Activated CD8-positive, alpha-beta T cell treated with anti-CD3 and anti-CD28 coated beads for 36 hours (primary cell): ENCODE measurements at places on chromosomes 3 and 15. TPM values are rescaled to one million over a fixed set of nuclear protein-coding genes. Genes with fewer than 3 reads are reported as not detected.
A peak's percentile ranks its signal among the peaks of the same experiment; 100 is the strongest.

- H3K4me1 ChIP-seq: peaks cover 15% of the 10 kb centered on the region
- H3K4me3 ChIP-seq: peak overlapping the region; percentile 98
- H3K27me3 ChIP-seq: no peaks in the 10 kb centered on the region
- peak overlapping the region; percentile 86 for H3K27ac ChIP-seq
- peaks cover 2% of the 10 kb centered on the region for H3K36me3 ChIP-seq
- DNase-seq: peak; percentile 33
These were observed 867 bp upstream of the DCAF1 start for GRCh38 chr3:51500632-51501131.

DNA sequence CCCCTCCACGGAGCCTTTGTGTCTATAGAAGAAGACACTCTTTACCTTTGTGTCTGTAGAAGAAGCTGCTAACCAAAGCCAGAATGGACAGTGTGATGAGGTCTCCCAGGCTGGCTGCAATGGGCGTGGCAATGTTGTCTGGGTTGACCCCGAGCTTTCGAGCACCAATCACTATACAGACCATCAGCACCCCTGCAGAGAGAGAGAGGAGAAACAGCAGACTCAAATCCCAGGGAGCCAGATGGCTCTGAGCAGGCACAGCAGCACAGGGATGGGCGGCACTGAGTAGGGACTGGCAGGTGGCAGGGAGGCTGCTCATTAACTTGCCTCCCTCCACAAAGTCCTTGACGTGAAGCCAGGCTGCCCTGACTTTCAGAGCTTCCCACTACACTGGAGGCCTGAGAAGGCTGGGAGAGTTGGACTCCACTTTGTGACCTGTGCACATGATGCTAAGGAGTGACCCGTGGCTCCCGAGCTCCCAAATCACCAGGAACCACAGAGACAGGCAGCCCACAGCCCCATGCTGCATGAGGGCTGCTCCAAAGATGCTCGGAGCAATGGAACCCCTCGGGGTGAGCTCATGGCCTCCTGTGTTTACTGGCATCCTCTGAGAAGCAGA is 53.9 kb downstream of the ROPN1B start:
- no peak overlapping the region for H3K27ac ChIP-seq
- H3K4me1 ChIP-seq: peaks cover 10% of the 10 kb centered on the region
- DNase-seq: no peak
- H3K27me3 ChIP-seq: no peaks in the 10 kb centered on the region
- H3K4me3 ChIP-seq: no peak overlapping the region

DNA sequence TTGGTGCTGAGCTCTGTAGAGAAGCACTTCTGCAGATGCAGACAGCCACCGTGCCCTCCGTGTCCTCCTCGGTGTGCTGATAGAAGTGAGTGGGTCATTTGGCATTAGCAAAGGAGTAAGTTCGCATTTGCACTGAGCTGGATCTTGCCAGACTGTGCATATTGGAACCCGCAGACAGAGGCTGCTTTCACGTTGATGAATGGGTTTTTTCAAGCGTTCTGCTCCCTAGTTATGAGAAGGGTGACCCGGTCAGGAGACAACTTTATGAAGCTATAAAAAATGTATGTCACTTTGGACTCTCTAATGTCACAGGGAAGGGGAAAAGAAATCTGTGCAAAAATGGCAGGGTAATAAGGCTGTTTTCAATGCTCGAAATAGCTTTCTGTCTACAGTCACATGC is 739.4 kb downstream of the MCTP2 start:
- H3K27ac ChIP-seq: no peak overlapping the region
- no peak for DNase-seq
- peaks cover 2% of the 10 kb centered on the region for H3K27me3 ChIP-seq
- H3K36me3 ChIP-seq: no peaks in the 10 kb centered on the region

DNA sequence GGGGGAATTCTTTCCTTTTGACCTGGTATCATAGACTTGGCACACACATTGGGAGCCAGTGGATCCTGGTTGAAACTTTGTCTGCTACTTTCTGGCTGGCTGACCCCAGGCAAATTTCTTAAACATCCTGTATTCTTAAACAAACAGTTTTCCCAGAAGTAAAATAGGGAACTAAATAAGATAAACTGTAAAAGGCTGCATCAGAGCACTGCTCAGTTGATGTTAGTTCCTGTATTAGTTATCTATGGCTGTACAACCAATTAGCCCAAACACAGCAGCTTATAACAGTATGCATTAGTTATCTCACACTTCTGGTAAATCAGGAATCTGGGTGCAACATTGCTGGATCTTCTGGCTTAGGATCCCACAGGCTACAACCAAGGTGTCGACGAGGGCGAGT is 73.1 kb upstream of the SLCO3A1 start:
- no peak overlapping the region for H3K27ac ChIP-seq
- H3K36me3 ChIP-seq: no peaks in the 10 kb centered on the region
- no peak overlapping the region for H3K4me3 ChIP-seq
- no peaks in the 10 kb centered on the region for H3K4me1 ChIP-seq
- H3K27me3 ChIP-seq: peaks cover 9% of the 10 kb centered on the region

Gene CADM2
- 0.38 TPM for total RNA-seq

DNA sequence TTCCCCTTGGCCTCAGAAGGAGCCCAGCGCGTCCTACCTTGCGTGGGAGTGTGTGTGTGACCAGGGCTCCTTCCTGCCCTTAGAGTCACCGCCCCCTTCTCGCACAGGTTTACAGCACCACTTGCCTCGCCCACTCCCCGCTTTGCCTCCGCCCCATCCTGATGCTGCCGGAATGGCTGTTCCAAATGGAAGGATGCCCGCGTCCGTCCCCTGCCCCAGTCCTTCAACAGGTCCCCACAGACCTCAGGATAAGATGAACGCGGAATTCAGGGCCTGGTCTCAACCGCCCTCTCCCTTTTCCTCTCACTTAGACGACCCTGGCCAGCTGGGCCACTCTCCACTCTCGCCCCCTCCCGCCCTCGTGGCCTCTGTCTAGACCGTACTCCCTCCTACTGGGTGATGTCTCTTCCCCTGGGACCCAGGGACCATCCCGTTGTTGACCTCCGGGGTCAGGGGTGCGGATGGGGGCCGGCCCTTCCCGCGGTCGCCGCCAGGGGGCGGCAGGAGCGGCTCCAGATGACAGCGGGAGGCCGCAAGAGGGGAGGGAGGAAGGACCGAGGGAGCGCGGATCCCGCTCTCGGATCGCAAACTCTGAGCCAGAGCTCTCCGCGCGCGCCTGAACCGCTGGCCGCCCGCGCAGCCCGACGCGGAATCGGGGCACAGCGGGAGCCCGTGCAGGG is at the start of gene THSD4:
Gene THSD4 (plus strand): TSS at position 585 of the 680 bp plus-strand sequence.
- peaks cover 6% of the 10 kb centered on the region for H3K4me1 ChIP-seq
- no peaks in the 10 kb centered on the region for H3K36me3 ChIP-seq
- peak; percentile 73 for DNase-seq
- peaks cover 47% of the 10 kb centered on the region for H3K27me3 ChIP-seq

DNA sequence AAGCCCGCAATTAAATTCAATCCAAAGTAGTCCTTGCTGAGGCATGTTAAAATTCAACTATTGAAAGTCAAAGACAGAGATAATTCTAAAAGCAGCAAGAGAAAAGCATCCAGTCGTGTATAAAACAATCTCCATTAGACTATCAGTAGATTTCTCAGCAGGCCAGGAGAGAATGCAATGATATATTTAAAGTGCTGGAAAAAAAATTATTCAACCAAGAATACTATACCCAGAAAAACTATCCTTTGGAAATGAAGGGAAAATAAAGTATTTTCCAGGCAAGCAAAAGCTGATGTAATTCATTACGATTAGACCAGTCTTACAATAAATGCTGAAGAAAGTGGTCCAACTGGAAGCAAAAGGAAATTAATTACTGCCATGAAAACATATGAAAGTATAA is 113.5 kb downstream of the TRIM42 start:
- H3K27ac ChIP-seq: no peak overlapping the region
- no peak for DNase-seq
- H3K4me1 ChIP-seq: no peaks in the 10 kb centered on the region
- H3K36me3 ChIP-seq: no peaks in the 10 kb centered on the region
- H3K27me3 ChIP-seq: no peaks in the 10 kb centered on the region

GRCh38 chr3:119175872-119176756 is 2.7 kb downstream of the UPK1B start:
- no peaks in the 10 kb centered on the region for H3K36me3 ChIP-seq
- H3K4me3 ChIP-seq: no peak overlapping the region
- H3K27me3 ChIP-seq: peaks cover 15% of the 10 kb centered on the region
- no peak overlapping the region for H3K27ac ChIP-seq

- H3K27ac ChIP-seq: peak overlapping the region; percentile 75
- H3K36me3 ChIP-seq: peaks cover 22% of the 10 kb centered on the region
- H3K4me3 ChIP-seq: peak overlapping the region; percentile 74
- DNase-seq: no peak
- peaks cover 35% of the 10 kb centered on the region for H3K4me1 ChIP-seq
- no peaks in the 10 kb centered on the region for H3K27me3 ChIP-seq
These were observed 875 bp upstream of the NT5DC2 start for GRCh38 chr3:52534281-52535183.

DNA sequence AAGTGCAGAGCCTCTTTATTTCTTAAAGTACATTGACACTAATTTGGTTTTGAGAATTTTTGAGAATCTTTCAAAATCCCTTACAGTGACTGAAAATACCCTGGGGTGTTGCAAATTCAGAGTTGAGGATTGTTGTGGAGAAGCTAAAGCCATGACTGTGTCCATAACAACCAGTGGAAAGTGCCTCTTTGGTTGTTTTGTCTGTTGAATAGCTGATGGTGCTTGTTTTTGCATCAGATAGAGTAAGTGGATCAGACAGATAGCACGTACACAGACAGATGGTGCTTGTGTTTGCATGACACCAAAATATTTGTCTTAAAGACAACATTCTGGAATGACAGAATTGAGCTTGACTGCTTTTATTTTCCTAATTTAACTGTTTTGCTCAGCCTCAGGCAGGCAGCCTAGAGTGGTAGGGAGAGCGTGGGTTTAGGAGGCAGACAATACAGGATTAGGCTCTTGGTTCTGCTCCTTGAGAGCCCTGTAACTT is 265.0 kb downstream of the IL20RB start:
- H3K27me3 ChIP-seq: peaks cover 7% of the 10 kb centered on the region
- H3K36me3 ChIP-seq: no peaks in the 10 kb centered on the region
- H3K4me1 ChIP-seq: no peaks in the 10 kb centered on the region
- DNase-seq: no peak

GRCh38 chr3:90055666-90056065 is 948.2 kb downstream of the EPHA3 start:
- H3K27ac ChIP-seq: no peak overlapping the region
- H3K36me3 ChIP-seq: no peaks in the 10 kb centered on the region
- DNase-seq: no peak
- no peaks in the 10 kb centered on the region for H3K4me1 ChIP-seq

DNA sequence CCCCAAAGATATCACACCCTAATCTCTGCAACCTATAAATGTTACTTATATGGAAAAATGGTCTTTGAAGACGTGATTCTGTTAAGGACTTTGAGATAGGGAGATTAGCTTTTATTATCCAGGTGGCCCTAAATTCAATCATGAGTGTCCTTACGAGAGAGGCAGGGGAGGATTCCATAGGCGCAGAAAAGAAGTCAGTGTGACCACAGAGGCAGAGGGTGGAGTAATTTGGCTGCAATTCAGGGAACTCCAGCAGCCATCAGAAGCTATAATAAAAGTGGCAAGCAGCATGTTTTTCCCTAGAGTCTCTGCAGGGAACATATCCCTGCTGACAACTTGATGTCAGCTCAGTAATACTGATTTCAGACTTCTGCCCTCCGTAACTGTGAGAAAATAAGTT is 315.2 kb upstream of the ROBO2 start:
- H3K27ac ChIP-seq: no peak overlapping the region
- no peaks in the 10 kb centered on the region for H3K36me3 ChIP-seq
- H3K4me3 ChIP-seq: no peak overlapping the region

DNA sequence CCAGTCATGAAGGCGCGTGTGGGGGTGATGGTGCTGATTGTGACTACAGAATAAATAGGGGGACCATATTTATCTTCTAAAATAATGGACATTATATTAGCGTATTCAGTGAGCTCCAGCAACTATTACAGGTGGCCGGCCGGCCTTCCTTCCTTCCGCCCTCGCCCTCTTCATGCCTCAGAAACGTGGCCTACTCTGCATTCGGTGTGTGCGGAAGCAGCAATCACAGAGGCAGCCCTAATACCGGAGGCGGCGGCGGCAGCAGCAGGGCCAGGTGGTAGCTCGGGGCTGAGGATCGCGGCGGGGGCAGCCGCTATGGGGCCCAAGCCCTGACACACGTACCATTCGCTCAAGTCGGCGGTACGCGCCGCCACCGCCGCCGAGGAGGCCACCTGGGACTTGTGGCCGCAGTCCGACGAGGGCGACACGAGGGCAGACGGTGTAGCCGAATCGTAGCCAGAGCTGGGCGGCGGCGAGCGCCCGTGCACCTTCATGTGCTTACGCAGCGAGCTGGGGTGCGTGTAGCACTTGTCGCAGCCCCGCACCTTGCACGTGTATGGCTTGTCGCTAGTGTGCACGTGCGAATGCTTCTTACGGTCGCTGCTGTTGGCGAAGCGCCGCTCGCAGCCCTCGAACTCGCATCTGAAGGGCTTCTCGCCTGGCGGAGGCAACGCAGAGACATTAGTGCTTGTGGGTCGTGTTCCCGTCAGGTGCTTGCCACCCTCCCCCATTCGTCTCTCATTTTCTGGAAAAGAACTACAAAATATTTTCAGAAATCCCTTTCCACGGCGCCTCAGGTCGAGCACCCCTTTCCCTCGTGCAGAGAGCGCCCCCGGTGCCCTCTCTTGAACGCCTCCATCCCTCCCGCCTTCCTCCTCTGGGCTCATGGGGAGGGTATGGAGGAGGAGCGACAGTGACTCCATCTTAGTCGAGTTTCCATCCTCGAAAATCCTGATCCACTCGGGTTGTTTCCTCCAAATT is 15.5 kb downstream of the ZIC4 start:
- H3K27ac ChIP-seq: no peak overlapping the region
- peaks cover 7% of the 10 kb centered on the region for H3K36me3 ChIP-seq
- H3K4me3 ChIP-seq: no peak overlapping the region

DNA sequence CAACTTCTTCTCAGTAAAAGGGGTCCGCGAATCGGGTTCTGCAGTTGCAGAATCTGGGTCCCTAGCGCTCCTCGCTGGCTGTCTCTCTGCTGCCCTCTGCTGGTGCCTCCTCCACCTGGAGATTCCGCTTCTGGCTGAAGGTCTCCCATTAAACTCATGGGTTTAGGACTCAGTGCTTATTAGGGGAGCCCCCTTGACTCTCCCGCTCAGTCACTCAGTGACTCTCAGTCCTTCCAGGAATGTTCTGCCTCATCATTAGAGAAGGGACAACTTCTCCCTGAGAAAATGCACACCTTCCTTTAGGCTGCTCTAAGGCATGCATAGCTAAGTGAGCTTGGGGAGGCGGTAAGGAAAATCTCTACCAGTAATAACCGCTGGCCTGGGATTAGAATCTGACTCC is 7.1 kb downstream of the CPN2 start:
- H3K27ac ChIP-seq: no peak overlapping the region
- no peak overlapping the region for H3K4me3 ChIP-seq
- DNase-seq: peak; percentile 84
- no peaks in the 10 kb centered on the region for H3K4me1 ChIP-seq
- peaks cover 2% of the 10 kb centered on the region for H3K27me3 ChIP-seq

- H3K4me3 ChIP-seq: no peak within 1 kb of the TSS
- peaks cover 11% of the 10 kb centered on the region for H3K36me3 ChIP-seq
- H3K4me1 ChIP-seq: no peaks in the 10 kb centered on the region
- H3K27me3 ChIP-seq: no peaks in the 10 kb centered on the region
These were observed at the start of gene FILIP1L for GRCh38 chr3:100114413-100115030. FILIP1L (minus strand) TSS chr3:100114501.
